ENCODE measurements at places on chromosomes 7 and 10. TPM values are rescaled to one million over a fixed set of nuclear protein-coding genes. Genes with fewer than 3 reads are reported as not detected.

The BTBD16 gene
- total RNA-seq, result not detected

The CARD11 gene
- 143 TPM for total RNA-seq

The ABCB1 gene
- total RNA-seq, result 2.5 TPM

The HOXA9 gene
- total RNA-seq, result not detected

The MSS51 gene
- 3.8 TPM for total RNA-seq

The POT1 gene
- total RNA-seq, result 27.1 TPM

The SAMD9 gene
- 59.5 TPM for total RNA-seq

The HTR5A gene
- not detected for total RNA-seq

The AKR1D1 gene
- total RNA-seq, result not detected

The CHCHD2 gene
- total RNA-seq, result 479 TPM

The TMEM26 gene
- total RNA-seq, result not detected

The LRRC18 gene
- total RNA-seq, result not detected

The WNT8B gene
- 0.20 TPM for total RNA-seq

The UPK3B gene
- total RNA-seq, result 0.46 TPM

The HOGA1 gene
- total RNA-seq, result not detected

The CRHR2 gene
- not detected for total RNA-seq

The ATOH7 gene
- total RNA-seq, result not detected

The CYP3A7 gene
- total RNA-seq, result not detected

The EIF3A gene
- total RNA-seq, result 148 TPM

The POLD2 gene
- 107 TPM for total RNA-seq

The TBX20 gene
- total RNA-seq, result 0.25 TPM

The CPA2 gene
- not detected for total RNA-seq

The CCM2 gene
- 117 TPM for total RNA-seq

The AEBP1 gene
- 6.1 TPM for total RNA-seq

The TMEM139 gene
- total RNA-seq, result 1.0 TPM

The KIF11 gene
- total RNA-seq, result 52.8 TPM

The TMEM225B gene
- total RNA-seq, result 1.4 TPM

The SPDYE6 gene
- not detected for total RNA-seq

The GDF10 gene
- total RNA-seq, result not detected

The KIAA1217 gene
- total RNA-seq, result 4.6 TPM

The GRM8 gene
- total RNA-seq, result not detected

The TMEM176A gene
- not detected for total RNA-seq

The OPN1SW gene
- not detected for total RNA-seq

The PHYHIPL gene
- not detected for total RNA-seq

The SPDYE8 gene
- total RNA-seq, result not detected

The ADAM12 gene
- total RNA-seq, result 0.17 TPM

The SNX10 gene
- 45.7 TPM for total RNA-seq

The AKR1C8 gene
- total RNA-seq, result 1.4 TPM

The MRLN gene
- total RNA-seq, result not detected

The RBP4 gene
- not detected for total RNA-seq

The SMO gene
- not detected for total RNA-seq

The PTN gene
- not detected for total RNA-seq

The HECW1 gene
- total RNA-seq, result not detected

The DNAH11 gene
- 2.3 TPM for total RNA-seq

The EVX1 gene
- total RNA-seq, result not detected

The ZNF117 gene
- total RNA-seq, result 6.5 TPM

The SPDYE9 gene
- total RNA-seq, result not detected

The TMEM273 gene
- total RNA-seq, result 11.2 TPM

All from T-helper 1 cell treated with Interleukin-12 subunit alpha and Interleukin-12 subunit beta and Interleukin-4 antibody, amounts not matched to agents 30 ng/mL and 1 ng/mL, for 36 hours (primary cell).